Heart left ventricle (tissue), 16 donors: ENCODE measurements at places on chromosomes 12 and 14.
A peak's percentile ranks its signal among the peaks of the same experiment; 100 is the strongest.

DNA sequence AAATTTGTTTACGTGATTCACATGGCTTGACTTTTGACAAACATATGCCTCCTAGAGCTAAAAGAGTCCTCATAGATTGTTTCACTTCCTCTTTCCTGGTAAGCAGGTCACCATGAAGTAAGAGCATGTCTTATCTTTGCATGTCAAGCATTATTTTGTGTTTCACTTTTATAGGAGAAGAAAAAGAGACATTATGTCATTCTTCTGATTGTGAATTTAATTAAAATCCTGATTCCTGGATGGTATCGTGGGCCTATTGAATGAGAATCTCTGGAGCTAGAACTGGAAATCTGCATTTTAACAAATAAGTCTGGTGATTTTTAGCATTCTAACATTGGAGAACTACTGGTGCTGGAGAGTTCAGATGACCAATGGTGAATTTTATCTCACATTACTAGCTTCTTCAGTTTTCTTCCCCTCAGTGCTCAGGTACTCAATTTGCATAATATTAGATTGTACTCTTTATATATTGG, 218.6 kb upstream of the ATP2B1 start:
- no peak for DNase-seq

DNA sequence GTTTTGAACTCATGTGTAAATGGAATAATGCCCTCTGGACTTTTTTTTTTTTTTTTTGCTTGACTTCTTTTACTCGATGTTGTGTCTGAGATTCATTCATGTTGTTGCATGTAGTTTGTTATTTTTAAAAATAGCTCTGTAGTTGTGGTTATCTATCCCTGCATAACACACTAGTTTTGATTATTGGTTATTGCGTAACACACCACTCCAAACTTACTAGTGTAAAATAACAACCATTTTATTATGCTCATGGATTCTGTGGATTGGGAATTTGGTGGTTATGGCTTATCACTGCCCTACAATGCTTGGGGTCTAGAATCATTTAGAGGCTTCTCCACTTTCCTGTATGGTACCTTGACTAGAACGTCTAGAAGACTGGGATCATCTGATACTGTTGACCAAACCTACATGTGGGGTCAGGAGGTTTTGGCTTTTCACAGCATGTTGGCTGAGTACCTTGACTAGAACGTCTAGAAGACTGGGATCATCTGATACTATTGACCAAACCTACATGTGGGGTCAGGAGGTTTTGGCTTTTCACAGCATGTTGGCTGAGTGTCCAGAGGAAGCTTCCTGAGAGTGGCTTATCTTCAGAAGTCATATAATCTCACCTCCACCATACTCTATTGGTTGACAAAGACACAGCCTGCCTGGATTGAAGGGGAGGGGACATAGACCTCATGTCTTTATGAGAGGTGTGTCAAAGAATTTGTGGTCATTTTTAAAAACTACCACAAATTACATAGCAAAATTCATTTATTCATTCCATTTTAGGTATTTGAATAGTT, 11.6 kb downstream of the VRK1 start:
- no peak for DNase-seq

DNA sequence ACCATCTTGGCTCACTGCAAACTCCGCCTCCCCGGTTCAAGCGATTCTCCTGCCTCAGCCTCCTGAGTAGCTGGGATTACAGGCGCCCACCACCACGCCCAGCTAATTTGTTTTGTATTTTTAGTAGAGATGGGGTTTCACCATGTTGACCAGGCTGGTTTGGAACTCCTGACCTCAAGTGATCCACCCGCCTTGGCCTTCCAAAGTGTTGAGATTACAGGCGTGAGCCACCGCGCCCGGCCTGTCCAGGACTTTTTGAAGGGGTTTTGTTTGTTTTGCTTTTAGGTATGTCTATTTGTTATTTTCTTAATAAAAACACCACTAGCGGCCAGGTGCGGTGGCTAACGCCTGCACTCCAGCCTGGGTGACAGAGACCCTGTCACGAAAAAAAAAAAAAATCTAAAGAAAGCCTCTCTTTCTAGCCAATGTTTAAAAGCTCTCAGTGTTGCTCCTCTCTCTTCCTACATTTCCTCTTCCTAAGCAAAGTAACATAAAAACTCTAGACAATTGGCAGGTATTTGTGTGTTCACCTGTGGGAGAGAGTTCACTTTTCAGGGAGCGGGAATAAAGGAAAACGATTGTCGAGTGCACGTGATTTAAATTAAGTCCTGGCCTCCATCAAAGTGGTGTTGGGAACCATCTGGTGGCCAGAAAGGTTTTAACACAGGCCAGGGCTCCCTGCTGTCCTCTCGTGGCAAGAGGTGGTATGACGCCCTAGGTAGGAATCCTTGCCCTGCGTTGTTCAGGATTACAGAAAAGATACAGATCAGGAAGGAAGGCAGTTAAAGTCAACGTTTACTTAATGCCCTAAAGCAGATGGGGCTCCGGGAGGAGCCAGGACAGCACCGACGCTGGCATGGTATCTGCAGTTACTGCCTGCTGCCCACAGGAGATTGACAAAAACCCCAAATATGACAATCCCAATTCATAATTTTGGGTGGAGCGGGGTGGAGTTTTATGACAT, 36.2 kb upstream of the ATP23 start:
- DNase-seq = peak; percentile 84

- DNase-seq = no peak
These were observed 35.0 kb upstream of the FKBP4 start for GRCh38 chr12:2759733-2760132.

- DNase-seq = no peak
These were observed 6.1 kb upstream of the RD3L start for GRCh38 chr14:103948442-103948841.

DNA sequence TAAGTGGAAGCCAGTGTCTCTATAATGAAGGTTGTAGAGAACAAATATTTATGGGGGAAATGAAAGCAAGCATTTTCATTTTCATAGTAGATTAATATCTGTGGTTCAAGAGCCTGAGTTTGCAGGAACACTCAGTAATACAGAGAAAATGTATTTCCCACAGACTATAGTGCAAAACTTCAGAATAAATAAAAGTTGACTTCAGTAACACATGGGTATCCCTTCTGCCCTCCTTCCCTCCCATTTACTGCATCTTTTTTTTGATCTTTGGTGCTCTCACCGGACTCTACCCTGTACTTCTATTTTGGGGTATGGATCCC, 75.3 kb upstream of the AMN1 start:
- DNase-seq = no peak

DNA sequence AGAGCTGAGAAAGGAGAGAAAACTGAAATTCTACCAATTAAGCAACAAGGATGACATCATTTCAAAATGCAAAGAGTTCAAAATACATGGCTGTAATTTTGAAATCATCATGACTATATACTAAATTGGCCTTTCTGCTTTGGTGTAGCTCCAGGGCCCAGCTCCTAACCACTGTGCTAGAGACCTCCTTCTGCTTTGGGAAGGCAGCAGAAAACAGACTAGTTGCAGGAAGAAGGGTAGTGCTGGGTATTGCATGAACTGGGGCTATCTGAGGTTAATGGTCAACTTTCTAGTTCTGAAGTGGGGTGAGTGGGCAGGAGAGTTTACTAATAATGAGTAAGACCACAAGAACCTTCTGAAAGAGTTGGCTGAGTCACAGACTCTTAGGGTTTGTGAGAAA, 66.2 kb downstream of the PTGER2 start:
- DNase-seq = no peak
